ENCODE measurements at places on chromosomes 6 and 20.

DNA sequence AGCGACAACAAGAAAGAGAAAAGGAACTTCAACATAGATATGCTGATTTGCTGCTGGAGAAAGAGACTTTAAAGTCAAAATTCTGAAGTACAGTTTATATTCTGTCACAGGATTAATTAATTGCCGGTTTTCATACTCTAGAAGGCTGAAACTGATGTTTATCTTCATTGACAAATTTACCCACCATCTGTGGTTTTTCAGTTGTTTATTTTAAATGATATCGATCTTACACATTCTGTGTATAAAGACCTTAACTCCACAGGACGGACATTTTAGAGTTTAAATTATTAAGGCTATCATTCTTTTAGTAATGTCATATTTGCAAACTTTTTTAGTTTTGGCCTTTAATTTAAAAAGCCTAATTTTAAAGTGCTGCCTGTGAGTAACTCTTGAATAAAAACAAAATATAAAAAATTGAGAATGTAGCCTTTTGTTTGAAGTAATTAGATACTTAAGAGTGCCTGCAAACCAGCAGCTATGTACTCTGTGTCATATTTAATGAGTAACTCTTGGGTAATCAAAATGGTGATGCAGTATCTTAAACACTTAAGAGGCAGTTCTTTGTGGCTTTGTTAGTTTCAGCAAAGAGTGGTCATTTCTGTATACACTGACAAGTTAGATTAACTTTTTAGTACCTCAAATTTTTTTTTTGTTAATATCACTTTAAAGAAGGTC lies 59.3 kb downstream of the CDC5L start:
- DNase-seq, result no peak

DNA sequence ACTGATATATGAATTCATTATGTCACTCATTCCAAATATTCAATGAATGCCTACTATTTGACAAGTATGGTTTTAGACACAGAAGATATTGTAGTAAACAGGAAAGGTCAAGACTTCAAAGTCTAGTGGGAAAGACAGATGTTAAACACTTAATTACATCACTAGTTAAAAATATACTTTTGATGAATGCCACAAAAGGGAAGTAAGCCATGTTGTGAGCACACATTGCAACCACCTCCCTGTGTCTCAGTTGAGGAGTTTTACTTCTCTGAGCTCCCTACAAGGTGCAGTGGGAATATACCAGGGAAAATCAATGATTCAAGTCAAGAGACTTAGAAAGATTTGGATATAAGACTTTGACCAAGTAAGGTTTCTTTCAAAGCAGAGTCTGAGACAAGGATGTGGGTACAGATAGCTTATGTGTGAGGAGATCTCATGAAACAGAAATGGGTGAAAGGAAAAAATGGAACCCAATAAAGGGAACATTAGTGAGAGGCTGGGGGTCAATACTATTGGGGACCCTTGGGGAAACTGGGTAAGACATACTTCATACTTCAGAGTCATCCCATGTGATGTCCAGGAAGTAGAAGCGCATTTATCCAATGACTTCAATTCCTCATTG lies 503.7 kb downstream of the KIF16B start:
- no peak for DNase-seq

GRCh38 chr6:2033544-2033943 lies 211.9 kb downstream of the GMDS start:
- no peak for DNase-seq

DNA sequence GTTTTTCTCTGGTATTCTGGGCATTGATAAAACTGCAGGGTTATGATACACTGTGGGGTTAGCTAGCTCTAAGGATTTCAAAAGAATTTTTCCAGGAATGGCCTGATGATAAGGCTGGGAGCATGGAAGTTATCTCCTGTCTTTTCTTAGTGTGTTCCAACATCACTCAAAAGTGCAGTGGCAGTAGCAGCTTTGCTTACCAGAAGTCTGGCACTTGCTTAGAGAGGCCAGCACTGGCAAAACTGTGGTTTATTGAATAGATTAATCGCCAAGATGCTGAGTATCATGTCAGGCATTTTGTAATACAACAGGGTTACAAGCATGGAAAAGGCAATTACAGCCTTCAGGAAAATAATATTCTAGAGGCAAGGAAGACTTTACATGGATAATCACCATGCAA lies 719.5 kb upstream of the GJE1 start:
- DNase-seq, result no peak

DNA sequence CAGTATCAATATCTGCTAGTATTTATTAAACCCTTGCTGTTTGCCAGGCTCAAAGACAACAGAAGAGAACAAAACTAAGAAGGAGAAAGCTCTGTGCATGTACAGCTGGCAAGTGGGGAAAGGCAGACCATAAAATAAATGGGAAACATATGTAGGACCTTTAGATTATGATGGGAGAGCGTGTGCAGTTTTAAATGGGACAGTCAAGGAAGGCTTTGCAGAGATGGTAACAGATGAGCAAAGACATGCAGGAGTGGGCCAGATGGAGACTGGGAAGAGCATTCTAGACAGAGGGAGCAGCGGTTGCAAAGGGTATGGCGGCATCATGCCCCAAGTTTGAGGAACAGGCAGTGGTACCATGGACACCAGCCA lies 260.0 kb downstream of the NRN1 start:
- DNase-seq, result no peak

DNA sequence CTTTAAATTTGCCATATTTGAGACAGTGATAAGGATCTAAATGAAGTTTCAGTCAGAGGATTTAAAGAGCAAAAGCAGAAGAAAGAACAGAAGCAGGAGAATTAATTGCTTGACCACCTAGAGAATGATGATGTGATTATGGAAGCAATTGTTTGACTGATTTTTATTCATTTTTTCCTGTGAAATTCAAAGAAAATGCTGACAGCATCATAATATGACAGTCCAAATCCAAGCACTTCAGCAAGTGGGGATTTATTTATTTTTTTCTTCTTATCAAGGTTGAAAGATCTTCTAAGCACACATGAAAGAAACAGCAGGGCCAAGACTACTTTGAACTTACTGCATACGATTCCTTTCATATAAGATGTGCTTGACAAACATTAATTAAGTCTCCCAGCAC lies 125.2 kb downstream of the BMP2 start:
- DNase-seq, result no peak

- no peak for DNase-seq
These were observed 72.0 kb downstream of the BLOC1S5 start for GRCh38 chr6:7992002-7992815.

GRCh38 chr6:107186047-107186446 lies 70.7 kb upstream of the BEND3 start:
- no peak for DNase-seq

DNA sequence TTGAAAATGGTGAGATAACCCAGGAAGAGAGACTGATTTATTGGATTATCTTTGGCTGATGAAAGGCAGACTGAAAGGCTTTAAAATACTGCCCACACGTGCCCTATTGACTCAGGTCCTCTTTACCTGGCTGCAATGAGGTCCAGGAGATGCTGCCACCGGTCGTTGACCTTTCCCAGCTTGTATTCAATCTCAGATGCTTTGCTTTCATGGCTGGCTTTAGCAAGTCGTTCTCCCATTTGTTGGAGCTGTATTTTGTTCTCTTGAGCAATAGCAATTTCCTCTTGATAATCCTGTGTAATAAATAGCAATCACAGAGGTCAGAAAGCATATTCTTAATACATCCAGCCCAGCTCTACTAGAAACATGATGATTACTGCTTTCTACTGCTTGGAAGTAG lies 368.8 kb downstream of the ESR1 start:
- no peak for DNase-seq

GRCh38 chr6:128074567-128074966 lies 173.7 kb upstream of the THEMIS start:
- DNase-seq, result no peak

GRCh38 chr6:35894776-35895175 lies 26.1 kb downstream of the SRPK1 start:
- no peak for DNase-seq

- DNase-seq, result no peak
These were observed 10.3 kb downstream of the SLC22A3 start for GRCh38 chr6:160358225-160359119.

DNA sequence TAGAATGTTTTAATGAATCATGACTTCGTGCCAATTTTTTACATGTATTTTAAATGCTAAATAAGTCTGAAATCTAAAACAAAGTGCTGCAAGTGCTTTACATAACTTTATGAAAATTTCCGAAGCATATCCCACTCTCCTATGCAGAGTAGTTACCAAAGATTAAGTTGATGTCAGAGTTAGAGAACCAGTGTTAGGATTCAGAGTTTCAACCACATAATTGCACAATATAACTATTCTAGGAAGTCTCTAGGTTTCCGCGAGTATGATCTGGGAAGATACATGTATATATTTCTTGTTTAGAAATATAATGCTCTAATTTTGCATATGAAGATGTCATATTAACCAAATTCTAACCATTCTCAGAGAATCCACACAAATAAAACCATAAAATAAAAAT lies 74.8 kb downstream of the ASCC3 start:
- no peak for DNase-seq

DNA sequence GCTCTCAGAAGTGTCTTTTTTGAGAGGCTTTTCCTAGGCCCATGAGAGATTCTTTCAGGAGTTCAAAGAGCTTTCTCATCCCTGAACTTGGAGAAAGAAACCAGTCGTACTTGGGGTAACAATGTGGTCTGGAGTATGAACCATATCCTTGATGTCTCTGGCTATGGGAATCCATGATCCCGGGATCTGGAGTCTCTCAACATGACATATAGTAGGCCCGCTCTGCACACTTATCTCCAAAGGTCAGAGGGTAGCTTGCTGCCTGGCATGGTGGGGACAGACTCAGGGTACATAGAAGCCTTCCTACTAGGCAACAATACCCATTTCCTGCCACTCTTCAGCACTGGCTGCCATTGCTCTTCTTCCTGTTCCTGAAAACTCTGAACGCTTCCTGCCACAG lies 42.2 kb upstream of the NFATC2 start:
- no peak for DNase-seq

- no peak for DNase-seq
These were observed 52.9 kb upstream of the ZNF217 start for GRCh38 chr20:53646550-53646949.

DNA sequence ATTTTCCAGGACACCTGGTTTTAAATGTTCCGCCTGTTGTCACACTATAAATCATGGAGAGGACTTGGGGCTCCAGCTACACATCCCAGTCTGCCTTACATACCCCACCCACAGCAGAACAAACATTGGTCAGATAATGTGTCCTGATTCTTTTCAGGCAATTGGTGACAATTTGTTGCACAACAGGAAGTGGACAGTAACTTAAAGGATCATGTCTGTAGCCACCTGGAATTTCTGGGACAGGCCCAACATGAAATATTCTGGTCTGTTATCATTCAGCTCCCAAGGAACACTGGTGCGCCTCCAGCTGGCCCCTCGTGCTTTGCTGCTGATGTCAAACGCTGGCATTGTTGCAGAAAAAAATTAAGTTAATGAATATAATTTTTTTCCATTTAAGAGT lies 117.2 kb downstream of the SOBP start:
- no peak for DNase-seq

- DNase-seq, result no peak
These were observed 113.2 kb downstream of the PRDM1 start for GRCh38 chr6:106199331-106199730.

GRCh38 chr20:5149892-5150225 lies 23.1 kb downstream of the CDS2 start:
- no peak for DNase-seq

GRCh38 chr20:33298391-33298790 lies 15.4 kb downstream of the BPIFB1 start:
- DNase-seq, result no peak

GRCh38 chr20:3987296-3987695 lies 28.1 kb downstream of the RNF24 start:
- DNase-seq, result no peak

Data from stimulated activated CD8-positive, alpha-beta memory T cell treated with anti-CD3 and anti-CD28 coated beads, Interleukin-4, amount 100 ng/mL, for 4 hours (primary cell).